H54 (cell line): ENCODE measurements at places on chromosomes 12 and 14.

- no peak for DNase-seq
Measured at GRCh38 chr12:8985213-8985754, 4.1 kb upstream of the KLRG1 start.

DNA sequence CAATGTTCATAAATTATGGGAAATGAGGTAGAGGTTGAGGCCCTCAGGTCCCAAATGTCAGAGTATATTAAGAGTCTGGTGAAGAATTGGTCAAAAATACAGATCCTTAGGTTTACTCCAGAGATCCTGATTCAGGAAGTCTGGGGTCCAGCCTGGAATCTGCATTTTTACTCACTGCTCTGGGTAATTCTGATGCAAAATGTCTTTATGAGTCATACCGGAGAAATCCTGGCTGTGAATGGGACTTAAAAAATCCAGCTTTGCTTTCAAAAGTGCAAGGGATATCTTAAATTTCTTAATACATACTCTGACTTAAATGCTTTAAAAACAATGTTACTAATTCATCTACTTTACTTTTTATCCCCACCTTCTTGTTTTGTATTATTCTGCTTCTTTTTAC lies 74.5 kb downstream of the FERMT2 start:
- no peak for DNase-seq

DNA sequence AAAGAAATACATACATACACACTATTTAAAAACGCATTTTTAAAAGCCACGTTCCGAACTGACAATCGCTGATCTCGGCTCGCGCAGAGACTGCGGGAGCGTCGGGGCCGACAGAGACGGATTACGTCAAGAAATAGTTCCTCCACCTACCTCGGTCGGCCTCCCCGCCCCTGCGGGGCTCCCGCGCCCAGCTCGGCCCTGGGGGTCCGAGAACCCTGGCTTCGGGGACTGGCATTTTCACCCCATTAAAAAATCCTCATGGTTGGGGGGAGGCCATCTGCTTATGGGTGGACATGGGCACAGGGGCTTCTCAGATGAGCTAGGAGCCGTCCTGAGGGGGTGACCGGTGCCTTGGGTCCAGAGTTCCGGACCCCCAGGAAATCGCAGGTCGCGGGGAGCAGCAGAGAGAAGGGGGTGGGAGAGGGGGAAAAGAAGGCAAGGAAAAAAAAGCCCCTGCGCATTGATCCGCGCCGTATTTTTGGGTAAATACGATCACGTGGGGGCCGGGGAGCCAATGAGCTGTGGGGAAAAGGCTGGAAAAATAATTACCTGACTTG lies 324 bp upstream of the HOXC9 start:
- DNase-seq = peak; percentile 80

DNA sequence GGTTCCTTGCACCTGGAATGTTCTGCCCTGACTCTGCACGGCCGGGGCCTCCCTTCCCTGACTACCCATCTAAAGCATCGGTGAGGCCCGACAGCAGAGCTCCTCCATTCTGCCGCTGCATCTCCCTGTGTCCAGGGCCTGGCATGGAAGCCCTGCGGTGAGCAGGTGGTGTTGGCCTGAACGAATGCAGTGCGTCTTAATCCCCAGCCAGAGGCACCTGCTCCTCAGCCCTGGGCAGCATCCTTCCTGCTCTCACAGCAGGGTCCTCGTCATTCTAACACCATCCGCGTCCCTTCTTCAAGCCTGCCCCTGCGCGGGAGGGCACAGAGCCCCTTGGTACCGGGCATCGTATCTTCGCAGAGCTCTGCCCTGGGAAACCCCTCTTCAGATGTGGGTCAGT lies 15.4 kb downstream of the BEGAIN start:
- no peak for DNase-seq

- DNase-seq = no peak
Measured at GRCh38 chr12:13299457-13299856, 102.9 kb downstream of the EMP1 start.

GRCh38 chr12:754473-754820 lies 2.1 kb downstream of the WNK1 start:
- no peak for DNase-seq

DNA sequence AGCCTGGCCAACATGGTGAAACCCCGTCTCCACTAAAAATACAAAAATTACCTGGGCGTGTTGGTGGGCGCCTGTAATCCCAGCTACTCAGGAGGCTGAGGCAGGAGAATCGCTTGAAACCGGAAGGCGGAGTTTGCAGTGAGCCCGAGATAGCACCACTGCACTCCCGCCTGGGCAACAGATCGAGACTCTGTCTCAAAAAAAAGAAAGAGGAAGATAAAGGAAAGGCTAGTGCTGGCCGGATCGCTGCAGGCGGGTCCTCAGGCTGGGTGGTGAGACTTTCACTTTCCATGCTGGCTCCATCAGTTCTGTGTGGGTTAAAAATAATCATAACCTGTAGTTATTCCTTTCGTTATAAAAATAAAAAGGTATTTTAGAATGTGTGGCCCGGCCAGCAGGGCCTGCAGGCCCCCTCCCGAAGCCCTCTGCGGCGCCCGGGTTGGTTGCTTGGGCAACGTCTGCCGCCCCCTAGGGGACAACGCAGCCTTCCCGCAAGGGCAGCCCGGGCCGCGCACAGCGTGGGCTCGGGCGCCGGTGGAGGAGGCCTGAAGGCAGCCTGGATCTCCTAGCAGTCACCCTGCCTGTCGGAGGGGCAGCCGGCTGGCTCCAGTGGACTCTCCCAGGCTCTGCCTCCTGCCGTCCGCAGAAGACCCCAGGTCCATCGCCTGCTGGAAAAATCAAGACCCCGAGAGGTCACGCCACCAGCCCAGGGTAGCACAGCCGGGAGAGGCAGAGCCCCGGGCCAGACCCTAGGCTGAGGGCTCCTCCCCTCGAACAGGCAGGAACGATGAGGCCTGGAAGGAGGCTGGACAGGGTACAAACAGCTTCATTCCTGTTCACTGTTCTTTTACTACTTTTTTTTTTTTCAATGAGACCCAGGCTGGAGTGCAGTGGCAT lies 5.0 kb upstream of the SLC25A47 start:
- DNase-seq = no peak

- DNase-seq = no peak
Measured at GRCh38 chr14:68916358-68916941, 62.7 kb downstream of the ACTN1 start.

GRCh38 chr12:66028390-66028789 lies 102.2 kb downstream of the LLPH start:
- no peak for DNase-seq

- no peak for DNase-seq
Measured at GRCh38 chr14:29348504-29348903, 579.1 kb downstream of the PRKD1 start.

DNA sequence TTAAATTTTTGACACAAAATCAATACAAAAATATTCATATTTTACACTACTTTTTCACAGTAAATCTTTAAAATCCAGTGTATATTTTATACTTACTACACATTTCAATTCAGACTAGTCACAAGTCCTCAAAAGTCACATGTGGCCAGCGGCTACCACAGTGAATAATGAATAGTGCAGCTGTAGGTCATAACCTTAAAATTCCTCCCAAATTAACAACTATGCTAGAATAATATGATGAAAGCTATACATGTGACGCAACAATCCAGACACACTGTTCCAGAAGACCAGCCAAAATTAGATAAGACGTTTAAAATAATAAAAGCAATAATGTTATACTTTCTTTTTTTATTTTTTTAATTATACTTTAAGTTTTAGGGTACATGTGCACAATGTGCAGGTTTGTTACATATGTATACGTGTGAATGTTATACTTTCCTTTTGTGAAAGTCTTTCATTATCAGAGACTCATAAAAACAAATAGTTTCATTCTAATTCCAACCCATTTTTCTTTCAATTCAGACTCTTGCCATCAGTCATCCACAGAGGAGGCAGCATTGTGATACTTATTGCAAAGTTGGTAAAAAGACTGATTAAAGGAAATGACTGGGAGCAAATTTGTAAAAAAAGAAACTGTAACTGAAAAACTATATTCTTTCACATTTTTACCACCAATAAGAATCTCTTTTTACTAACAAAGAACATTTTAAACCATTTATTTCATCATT lies 67.0 kb downstream of the C2CD5 start:
- no peak for DNase-seq

GRCh38 chr12:92696216-92696615 lies 6.6 kb upstream of the PLEKHG7 start:
- no peak for DNase-seq

GRCh38 chr14:99413911-99414310 lies 66.7 kb downstream of the SETD3 start:
- DNase-seq = no peak

- DNase-seq = no peak
Measured at GRCh38 chr12:666766-667308, 3.6 kb upstream of the NINJ2 start.

DNA sequence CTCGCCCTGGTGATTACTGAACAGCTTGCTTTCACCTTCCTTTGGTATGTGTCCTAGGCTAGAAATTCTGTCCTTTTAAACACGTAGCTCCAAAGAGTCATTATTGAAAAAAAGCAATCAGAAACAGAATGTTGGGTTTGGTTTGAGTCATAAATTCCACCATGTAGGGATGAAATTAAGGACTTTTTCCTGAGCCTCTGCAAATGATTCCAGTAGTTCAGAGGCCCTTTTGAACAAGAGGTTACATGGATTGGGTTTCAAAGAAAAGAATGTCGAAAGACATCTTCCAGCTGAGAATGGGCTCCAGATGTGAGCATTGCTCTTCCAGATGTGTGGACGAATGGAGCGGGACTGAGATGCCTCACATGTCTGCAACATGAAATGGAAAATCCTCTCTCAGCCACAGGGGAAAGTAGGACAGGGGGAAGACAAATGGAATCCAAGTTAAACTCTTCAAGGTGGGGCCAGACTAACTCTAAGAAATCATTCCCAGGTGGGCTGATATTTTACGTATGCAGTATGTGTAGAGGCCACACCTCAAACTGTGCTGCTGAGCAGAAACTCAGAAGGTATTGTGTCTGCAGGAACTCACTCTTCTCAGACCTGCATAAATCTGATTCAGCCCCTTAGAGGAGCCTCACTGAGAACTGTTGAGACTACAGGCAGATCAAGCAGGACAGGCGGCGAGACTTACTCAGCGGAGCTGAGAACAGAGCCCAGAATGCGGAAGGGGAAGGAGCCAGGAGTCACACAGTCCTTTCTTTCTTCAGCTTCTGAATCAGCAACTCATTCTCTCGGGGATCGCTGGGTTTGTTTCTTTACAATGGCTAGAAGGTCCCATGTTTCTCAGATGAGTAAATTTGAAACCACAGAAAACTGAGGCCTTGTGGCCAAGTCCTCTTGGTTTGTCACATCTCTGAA lies 23.3 kb upstream of the EMP1 start:
- DNase-seq = peak; percentile 52

DNA sequence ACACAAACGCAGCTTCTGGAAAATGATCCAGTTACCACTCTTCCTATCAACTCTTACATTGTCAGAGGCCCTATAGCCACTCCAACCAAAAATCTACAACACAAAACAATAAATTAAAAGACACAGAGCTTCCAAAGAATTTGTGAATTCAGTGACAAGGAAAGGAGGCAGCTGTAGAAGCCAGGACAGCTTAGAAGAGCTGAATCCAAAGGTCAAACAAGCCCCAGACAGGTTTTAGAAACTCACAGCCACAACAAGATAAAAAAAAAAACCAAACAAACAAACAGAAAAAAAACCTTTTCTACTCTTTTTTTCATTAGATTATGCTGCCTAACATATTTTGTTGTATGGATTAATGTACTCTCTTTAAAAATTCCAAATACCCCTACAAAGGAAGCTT lies 94.4 kb downstream of the KIF21A start:
- no peak for DNase-seq

- no peak for DNase-seq
Measured at GRCh38 chr12:106359646-106360399, 2.3 kb downstream of the POLR3B start.

DNA sequence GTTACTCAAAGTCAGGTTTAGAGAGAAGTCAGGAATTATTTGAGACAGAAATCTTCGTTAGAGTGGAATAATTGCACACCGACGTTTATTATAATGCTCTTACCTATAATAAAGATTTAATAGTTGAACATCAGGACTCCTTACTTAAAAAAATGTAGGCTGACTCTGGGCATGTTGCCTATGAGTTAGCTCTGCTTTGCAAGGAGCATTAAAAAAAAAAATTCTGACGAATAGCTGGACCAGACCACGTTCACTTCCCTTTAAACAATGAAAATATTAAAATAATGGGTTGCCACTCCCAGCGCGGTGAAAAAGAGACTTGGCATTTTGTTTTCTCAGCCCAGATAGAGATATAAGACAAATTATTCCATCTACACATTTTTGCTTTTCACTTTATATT lies 574 bp upstream of the FANCM start:
- no peak for DNase-seq

GRCh38 chr12:77924703-77925102 lies 94.0 kb downstream of the NAV3 start:
- no peak for DNase-seq

DNA sequence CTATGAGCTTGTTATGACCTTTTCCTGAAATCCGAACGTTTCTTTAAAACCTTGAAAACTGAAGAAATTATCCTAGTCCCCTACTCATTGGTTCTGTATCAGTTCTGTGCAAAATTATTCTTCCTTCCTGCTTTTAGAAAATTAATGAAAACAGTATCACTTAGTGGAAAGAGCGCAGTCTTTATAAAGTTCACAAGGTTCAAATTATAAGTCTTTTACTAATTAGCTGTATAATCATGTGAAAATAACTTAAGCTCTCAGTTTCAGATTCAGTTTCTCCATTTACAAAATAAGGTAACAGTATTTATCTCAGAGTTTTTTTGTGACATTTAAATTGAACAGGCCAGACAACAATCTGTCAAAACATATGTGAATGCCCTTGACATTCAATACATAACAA lies 306.1 kb downstream of the ADAMTS20 start:
- DNase-seq = no peak

DNA sequence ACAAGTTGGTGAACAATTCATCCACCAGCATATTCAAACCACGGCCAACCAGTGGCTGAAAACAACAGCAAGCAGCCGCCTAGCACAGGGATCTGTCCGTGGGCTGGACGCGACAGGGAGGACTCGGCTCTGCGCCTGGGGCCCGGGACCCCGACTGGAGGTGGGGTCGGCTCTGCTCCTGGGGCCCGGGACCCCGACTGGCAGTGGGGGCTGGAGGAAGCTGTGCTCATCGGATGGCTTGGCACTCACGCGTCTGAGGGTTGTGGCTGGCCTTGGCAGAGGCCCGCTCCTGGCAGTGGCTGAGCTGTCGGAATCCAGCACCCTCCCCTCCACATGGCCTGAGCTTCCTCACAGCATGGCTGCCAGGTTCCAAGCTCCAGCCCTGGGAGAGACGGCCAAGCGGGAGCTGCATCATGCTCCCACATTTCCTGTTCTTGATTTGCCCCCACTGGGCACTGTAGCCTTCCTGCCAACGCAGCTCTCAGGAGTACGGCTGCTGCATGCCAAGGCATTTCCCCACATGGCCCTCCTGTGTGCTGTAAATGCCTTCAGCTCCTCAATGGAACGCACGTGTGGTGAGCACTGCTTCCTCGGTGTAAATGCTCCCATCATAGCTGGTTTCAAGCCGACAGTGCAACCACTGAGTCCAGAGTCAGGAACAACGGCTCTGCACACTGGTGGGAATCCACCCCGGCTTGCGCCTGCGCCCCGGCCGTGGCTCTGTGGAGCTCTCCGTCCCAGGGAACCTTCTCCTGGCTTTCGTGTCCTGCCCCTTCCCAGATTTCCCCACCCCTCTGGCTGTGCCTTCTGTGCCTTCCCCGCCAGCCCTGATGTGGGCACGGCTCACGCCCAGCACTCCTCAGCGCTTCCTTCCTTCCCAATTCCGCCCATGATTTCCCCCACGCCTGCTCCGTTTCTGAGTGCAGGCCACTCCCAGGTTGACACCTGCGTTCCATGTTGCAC lies 7.3 kb upstream of the GALNT9 start:
- no peak for DNase-seq

- no peak for DNase-seq
Measured at GRCh38 chr14:20247646-20248246, 8.7 kb downstream of the OR11H4 start.

GRCh38 chr12:22979854-22980469 lies 355.0 kb downstream of the ETNK1 start:
- no peak for DNase-seq
